Activated CD4-positive, alpha-beta T cell treated with anti-CD3 and anti-CD28 coated beads, Interleukin-2, amount 50 U/mL, for 16 hours (primary cell): ENCODE measurements at places on chromosomes 5 and 9.

DNA sequence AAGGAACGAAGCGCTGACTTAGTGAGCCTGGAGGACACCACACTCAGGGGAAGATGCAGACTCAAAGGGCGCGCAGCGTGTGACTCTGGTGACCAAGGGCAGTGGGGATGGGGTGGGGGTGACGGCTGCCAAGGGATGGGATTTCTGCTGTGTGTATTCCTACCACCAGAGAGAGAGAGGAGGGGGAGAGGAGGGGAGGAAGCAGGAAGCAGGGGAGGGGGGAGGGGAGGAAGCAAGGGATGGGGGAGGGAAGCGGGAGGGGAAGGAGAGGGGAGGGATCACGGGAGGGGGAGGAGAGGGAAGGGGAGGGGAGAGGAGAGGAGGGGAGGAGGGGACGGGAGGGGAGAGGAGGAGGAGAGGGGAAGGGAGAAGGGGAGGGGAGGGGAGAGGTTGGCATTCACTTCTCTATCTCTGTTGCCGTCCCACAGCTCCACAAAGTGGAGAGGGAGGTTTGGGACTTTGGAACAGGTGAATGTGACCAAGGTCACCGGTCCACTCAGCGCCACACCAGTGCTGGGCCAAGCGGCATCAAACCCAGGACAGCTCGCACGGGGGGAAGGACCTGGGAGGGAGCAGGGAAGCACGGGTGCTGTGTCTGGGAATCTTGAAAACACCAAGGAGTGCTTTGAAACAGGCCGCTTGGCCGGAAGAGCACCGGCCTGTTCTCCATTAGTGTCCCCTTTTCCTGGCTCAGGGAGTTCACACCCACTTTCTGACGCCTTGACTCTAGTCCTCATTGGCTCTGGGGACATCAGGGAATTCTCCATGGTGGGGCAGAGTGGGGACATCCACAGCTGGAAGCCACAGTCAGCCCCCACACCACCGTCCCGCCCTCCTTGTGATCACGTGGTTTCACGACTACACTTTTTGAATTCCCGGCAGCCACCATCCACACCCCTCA, 77.4 kb downstream of the VAV2 start:
- DNase-seq = no peak

GRCh38 chr5:21774281-21774680, 1078.9 kb downstream of the CDH12 start:
- no peak for DNase-seq

- DNase-seq = peak; percentile 67
Observed at GRCh38 chr5:55102348-55102747, at the start of gene GZMA. GZMA (plus strand) TSS chr5:55102646; CDS start chr5:55102683, 37 bp downstream.

DNA sequence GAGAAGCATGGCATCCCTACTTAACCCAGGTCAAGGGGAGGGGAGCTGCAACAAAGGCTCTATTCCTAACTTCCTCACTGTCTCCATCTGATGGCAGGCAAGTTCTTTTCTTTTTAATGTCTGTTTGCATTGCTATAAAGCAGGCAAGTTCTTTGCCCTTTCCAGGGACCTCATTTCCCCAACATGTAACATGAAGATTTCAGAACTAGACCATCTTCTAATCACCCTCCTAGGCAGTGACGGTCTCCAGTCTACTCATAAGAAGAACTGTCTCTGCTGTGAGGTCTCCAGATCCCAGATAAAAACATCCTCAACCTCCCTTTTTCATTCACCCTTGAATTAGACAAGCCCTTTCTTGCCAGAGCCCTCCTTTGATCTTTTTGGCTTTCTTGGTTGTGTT, 42.1 kb downstream of the PPP1R2B start:
- DNase-seq = peak; percentile 10

DNA sequence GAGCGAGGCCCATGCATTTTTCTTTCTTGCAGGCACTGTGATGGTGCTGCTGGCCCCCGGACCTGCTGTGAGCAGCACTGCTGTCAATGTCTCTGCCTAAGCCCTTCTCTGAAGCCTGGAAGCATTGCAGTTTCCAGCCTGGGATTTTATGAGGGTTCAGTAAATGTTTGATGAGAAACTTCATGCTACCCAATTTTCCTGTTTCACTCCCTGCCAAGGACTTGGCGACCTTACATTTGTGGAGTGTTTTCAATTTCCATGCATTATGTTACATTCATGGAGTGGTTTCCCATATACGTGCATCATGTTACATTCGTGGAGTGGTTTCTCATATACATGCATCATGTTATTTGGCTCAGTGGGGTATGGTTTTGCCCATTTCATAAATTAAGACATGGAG, 90.7 kb upstream of the PTCH1 start:
- no peak for DNase-seq

GRCh38 chr9:119652931-119653330, 283.7 kb upstream of the BRINP1 start:
- DNase-seq = no peak

GRCh38 chr5:103021314-103021713, 98.6 kb downstream of the GIN1 start:
- DNase-seq = peak; percentile 13

DNA sequence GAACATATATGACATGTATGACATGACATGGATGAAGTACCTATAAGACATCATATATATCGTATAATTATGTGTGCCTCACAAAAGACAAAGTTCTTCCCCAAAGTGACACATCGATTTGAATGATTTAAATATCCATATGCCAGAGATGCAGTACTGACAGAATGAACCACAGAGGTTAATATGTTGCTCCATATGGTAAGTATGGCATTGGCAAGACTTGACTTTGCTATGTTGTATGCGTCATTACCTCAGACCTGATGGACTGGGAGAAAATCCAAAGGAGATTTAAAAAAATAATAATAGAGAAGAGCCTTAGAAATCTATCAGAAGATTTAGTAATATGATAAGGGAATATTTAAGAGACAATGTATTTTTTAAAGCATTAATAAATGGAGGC, 263.2 kb downstream of the PJA2 start:
- DNase-seq = no peak

DNA sequence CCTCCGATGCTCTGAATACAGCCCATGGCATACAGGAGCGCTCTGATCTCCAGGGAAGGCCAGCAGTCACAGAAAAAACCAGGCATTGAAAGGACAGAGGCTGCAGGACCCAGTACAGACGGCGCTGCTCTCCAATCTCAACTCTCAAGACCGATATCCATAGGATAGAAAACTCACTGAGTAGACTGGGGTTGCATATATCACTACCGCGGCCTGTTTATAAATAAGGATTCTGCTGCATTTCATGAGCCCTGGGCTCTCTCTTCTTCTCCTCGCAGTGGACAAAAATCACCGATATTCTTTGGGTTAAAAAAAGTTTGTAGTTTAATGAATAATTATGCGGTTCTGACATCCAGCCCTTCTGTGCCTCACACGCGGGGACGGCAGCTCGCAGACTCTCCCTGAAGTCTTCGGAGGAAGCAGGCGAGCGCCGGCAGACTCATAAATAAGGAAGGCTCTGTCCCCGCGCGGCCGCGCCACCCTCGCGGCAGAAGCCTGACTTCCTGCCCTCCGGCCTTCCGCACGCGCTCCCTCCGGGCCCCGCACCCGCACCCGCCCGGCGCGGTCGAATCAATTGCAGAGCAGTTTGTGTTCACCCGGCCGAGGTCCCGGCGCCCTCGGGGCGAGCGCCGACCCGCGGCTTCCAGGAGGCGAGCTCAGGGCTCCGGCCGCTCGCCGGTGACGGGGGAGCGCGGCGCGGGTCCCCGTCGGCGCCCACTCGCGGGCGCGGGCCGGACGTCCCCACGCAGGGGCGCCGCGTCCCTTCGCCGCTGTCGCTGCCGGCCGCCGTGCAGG, at the start of gene FAM78A:
TSS of gene FAM78A (minus strand) at position 417 of the 795 bp plus-strand sequence. CDS start at position 86, 331 bp downstream.
- peak; percentile 58 for DNase-seq

- DNase-seq = no peak
Observed at GRCh38 chr9:12413986-12414385, 279.2 kb upstream of the TYRP1 start.

DNA sequence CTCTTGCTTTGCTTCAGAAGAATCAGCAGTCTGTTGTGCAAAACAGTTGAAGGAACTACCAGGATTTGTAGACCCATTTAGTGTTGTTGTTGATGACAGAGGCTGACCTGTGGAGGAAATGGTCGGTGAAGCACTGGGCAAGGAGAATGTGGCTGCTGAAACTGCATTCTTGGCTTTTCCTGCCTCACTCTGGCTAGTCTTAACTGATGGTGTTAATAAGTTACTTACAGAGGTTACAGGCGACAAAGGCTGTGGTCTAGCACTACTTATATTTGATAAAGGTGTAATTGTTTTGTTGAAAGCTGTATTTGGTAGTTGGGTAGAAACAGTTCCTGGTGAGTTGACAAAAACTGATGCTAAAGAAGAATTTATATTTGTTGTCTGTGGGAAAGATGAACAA, 31.5 kb downstream of the MLANA start:
- no peak for DNase-seq

- no peak for DNase-seq
Observed at GRCh38 chr9:21580636-21581378, 98.7 kb upstream of the IFNE start.

- DNase-seq = no peak
Observed at GRCh38 chr9:4774209-4774608, 18.5 kb upstream of the RCL1 start.

DNA sequence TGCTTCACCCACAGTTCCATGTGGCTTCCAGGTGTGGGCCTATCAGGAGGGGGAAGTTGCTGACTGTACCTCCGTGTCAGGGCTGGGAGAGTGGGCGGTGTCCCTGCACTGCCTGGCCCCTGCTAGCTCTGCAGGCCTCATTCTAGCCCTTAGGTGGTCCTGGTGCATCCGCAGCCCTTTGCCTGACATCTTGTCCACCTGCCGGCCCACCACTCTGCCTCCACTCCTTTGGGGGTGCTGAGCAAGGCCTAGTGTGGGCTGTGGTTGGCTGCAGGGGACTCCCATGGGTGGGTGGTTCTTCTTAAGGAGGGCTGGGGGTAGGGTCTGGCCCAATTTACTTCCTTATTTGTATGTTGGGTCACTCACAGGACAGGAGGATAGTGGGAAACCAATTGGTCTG, 66.9 kb downstream of the HSPA4 start:
- DNase-seq = no peak

DNA sequence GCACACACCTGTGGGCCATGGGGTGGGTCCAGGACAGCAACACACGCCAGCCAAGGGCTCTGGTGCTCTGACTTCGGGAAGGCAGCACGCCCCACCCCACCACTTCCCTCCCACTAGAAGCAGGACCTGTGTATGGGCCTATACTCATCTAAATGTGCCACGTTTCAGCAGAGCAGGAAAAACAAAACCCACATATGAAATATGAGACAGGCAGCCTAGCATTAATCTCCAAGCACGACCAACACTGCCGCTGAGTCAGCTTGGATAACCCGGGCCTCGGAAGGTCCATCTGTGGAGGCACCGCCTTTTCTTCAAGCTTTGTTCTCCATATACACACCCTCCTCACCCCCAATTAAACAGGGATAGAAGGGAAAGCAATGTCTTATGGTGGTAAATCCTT, 203.1 kb downstream of the ROR2 start:
- DNase-seq = no peak

GRCh38 chr5:67998709-67999261, 216.8 kb upstream of the PIK3R1 start:
- DNase-seq = no peak

GRCh38 chr5:2239201-2239910, 356.6 kb upstream of the IRX4 start:
- DNase-seq = no peak

GRCh38 chr5:68353605-68354004, 138.0 kb downstream of the PIK3R1 start:
- no peak for DNase-seq

GRCh38 chr5:151619812-151620460, 28.8 kb upstream of the FAT2 start:
- no peak for DNase-seq

- DNase-seq = peak; percentile 25
Observed at GRCh38 chr9:99222416-99223270, 561 bp downstream of the SEC61B start.

DNA sequence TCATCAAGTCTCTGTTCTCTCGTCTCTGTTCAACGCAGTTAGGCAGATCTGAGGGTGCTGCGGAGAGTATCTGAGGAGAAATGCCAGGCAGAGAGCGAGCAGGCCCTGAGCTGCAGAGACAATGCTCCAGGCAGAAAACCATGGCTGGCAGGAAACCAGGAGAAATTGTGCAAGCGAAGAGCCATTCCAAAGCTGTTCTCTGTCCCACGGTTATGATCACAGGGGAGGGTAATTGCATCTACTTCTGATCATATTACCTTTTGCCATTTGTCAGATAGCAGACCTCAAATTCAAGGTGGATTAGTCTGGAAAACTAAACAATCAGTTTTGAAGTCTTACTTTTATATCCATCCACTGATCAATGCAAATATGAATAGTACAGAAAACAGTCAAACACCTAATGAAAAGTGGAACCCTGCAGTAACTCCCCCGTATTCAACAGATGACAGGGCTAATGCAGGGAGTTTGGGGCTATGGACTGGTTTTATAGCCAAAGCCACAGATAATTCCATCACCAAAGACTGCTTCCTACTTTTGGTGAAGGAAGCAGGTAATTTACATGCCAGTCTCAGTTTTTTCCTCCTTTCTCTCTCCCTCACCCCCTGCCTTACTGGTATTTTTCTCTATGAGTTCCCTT, 228.0 kb downstream of the DCP2 start:
- no peak for DNase-seq

DNA sequence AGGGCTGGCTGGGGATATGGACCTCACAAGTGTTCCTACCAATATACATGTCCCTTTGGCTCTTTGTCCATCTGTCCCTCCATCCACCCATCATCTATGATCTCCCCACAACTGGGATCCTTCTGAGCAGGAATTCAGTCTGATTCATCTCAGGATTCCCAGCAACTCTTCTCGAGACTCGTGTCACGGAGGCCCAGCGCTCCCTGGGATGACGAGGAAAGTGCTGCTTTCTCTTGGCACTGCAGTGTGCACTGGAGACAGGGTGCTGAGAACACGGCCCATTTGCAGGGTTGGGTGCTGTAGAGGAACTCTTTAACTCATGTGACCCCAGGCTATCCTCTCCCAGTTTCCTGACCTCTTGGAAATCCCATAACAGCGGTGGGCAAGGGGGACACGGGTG, 72.9 kb downstream of the ANGPTL2 start:
- DNase-seq = no peak

GRCh38 chr5:29079771-29080170, 2041.4 kb upstream of the CDH9 start:
- no peak for DNase-seq
